ENCODE measurements at places on chromosomes 2 and 18. TPM values are rescaled to one million over a fixed set of nuclear protein-coding genes. Genes with fewer than 3 reads are reported as not detected.
A peak's percentile ranks its signal among the peaks of the same experiment; 100 is the strongest.

DPP4 gene
- 3.8 TPM for total RNA-seq

DNA sequence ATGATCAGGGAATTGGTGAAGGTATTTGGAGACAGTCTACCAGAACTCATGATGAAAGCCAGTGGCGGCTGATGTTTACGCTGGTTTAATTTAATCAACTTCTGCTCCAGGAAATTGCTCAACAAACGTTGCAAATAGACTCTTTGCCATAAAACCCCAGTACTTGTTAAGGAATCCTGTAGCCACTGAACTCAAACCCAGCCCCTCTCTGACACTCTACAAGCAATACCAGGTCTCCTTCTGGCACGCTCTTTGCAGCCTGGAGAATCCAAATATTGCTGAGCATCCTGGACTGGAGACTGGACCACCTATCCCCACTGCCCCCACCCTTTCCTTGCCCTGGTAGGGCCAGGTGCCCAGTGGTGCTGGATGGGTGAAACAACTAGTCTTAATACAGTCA is 308.2 kb downstream of the FBXO15 start:
- DNase-seq, result no peak

GRCh38 chr2:221975151-221975550 is 323.6 kb downstream of the PAX3 start:
- no peak for DNase-seq

GRCh38 chr2:217166241-217166850 is 306.5 kb upstream of the TNP1 start:
- DNase-seq, result peak; percentile 36

Measured in glomerular endothelial cell (primary cell).